ENCODE measurements at places on chromosomes 5 and 9.

DNA sequence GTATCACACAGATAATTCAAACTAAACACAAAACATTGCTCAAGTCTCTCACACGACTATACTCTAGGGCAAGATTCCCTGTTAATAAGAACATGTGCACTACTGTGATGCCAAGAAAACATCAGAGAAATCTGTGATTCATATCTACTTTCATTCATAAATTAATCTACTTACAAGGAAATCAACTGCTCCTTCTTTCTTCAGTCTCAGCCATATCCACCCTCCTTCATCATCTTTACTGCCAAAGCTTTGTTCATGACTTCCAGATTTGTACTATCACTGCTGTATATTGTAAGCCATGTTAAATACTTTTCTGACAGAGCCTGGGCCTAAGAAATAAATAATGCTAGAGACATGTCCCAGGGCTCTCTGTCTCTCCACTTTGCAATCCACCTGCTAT is 35.1 kb downstream of the CTNNAL1 start:
- DNase-seq = no peak

GRCh38 chr5:143791848-143792731 is 19.9 kb upstream of the HMHB1 start:
- DNase-seq = no peak

GRCh38 chr5:129460936-129461710 is 1.0 kb downstream of the ADAMTS19 start:
- no peak for DNase-seq

GRCh38 chr5:55600497-55601203 is 65.9 kb upstream of the PLPP1 start:
- no peak for DNase-seq

DNA sequence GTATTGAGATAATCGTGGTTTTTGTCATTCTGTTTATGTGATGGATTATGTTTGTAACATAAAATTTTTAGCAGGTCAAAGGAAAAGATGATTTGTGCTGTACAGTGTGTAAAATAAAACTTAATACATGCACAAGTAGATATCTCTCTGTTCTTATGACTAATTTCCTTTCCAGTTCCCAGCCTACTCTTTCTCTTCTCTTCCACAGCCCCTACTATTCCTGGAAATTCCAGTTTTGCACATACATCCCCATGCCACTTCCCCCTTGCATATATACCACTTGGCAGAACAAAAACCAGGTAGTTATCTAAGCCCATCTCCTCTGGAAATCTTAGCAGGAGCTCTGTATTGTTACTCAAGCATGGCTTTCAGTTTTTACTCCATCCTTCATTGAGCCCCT is 20.2 kb downstream of the TEK start:
- DNase-seq = no peak

- no peak for DNase-seq
Measured at GRCh38 chr5:136769900-136770684, 404.7 kb upstream of the TRPC7 start.

- DNase-seq = no peak
Measured at GRCh38 chr9:68808338-68808890, 103.4 kb downstream of the PIP5K1B start.

DNA sequence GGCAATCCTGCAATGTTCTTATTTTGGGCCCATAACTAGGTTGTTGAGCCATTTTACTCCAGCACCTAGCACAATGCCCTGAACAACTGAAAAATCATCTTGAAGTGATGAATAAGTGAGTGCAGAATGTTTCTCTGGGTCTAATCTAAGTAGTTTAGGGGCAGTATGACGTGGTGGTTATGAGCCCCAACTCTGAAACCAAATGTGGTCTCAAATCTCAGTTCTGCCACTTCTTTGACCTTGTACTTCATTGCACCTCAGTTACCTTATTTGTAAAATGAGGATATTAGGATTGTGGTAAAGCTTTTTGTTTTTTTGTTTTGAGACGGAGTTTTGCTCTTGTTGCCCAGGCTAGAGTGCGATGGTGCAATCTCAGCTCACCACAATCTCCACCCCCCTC is 80.9 kb upstream of the SNX2 start:
- DNase-seq = no peak

DNA sequence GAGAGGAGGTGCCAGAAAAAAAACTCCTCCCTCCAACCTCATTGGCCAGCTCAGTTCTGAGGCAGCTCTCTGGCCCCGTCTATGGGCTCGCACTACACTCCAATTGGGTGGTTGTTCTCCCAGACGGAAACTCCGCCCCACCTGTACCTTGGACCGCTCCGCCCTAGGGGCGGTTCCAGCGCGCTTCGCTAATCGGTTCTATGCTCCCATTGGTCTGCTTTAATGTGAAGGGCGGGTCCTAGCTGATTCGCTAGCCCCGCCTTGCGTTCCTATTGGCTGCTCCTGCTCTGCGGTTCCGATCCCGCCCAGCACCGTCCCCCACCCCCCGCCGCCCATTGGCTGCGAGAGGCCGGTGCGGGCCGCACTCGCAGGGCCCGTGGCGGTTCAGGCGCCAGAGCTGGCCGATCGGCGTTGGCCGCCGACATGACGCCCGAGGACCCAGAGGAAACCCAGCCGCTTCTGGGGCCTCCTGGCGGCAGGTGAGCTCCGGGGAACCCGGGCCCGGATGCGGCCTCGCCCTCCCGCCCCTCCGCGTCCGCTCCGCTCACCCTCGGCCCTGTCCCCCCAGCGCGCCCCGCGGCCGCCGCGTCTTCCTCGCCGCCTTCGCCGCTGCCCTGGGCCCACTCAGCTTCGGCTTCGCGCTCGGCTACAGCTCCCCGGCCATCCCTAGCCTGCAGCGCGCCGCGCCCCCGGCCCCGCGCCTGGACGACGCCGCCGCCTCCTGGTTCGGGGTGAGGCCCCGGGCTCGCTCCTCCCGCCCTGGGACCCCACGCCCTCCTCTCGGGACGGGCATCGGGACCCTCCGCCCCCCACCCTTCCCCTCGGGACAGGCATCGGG is at the start of gene SLC2A8:
SLC2A8 (plus strand) TSS at position 362 of the 838 bp plus-strand sequence; CDS start at position 424, 62 bp downstream.
- DNase-seq = peak; percentile 78

DNA sequence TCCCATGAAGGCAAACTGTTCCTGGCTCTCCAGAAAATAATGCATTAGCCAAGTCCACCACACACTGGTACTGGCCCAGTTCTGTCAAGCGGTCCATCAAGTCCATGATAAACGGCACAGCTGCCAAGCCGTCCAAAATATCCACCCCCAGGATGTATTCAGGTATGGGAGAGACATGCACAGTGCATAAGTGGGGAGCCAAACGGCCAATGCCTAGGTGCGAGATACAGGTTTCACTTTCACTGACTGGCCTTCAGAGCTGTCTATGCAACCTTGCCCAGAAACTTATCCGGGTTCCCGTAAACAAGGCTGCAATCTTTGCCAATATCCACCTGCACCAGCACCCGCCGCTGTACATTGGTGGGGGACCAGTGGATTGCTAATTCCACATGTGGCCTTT is 795.8 kb downstream of the EFNA5 start:
- no peak for DNase-seq

GRCh38 chr5:150783422-150783928 is 4.9 kb downstream of the SMIM3 start:
- DNase-seq = peak; percentile 30

DNA sequence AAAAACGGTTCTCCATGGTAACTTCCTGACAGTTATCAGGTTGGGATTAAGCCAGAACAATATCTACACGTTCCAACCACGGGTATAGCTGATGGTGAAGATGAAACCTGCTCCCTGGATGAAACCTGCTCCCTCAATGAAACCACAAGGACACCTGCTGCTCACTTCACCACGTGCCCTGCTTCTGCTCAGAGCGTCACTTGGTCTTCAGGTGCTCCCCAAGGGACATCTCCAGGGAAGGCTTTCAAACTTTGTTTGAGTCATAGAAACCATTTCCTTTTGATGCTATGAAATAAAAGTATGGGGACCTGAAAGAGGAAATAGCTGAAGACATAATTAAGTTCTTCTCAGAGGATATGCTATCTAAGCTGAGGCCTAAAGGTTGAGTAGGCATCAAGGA is 242.4 kb downstream of the MED10 start:
- DNase-seq = no peak

GRCh38 chr5:55601204-55601618 is 66.4 kb upstream of the PLPP1 start:
- DNase-seq = no peak

- DNase-seq = no peak
Measured at GRCh38 chr9:87711857-87712800, 13.8 kb upstream of the CTSL start.

DNA sequence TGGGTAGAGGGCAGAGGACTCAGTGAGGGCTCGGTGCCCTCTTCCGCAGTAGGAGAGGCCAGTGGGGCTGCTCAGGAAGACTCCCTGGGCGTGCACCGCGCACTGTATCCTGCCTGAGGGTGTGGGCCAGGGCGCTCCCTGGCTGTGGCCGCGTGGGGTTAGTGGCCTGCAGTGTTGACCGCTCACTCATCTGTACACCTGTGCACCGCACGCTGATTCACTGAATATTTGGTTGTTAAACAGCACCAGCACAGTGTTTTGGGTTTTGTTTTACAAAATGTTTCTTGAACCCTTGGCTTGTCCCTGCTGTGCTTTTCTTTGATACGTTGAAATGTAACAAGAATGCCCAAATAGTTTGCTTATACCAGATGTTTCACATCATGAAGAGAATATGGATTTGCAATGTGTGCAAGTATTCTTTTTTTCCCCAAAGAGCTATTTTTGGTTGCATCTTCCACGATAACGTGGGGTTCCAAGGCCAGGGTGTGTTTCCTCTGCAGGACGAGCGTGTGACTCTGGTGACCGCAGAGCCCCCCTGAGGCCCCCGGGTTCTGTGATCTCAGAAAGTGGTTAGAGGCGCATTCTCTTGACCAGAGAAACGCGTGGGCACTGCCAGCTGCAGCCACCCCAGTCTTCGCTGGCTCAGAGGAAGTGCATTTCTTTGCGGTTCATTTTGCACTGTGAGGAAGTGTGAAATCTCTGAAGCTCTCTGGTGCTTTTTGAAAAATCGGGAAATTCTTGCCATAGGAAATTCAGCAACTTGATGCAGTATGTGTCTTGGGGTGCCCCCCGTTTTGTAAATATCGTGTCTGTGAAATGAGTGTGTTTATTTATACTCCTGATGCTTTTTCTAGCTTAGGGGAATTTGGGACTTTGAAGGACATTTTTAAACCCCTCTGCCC is 46.9 kb downstream of the AHRR start:
- no peak for DNase-seq

- DNase-seq = no peak
Measured at GRCh38 chr9:93132946-93133680, 938 bp downstream of the NINJ1 start.

GRCh38 chr5:153981905-153982605 is 56.7 kb downstream of the FAM114A2 start:
- no peak for DNase-seq

- no peak for DNase-seq
Measured at GRCh38 chr5:127568166-127568565, 50.7 kb downstream of the PRRC1 start.

- DNase-seq = no peak
Measured at GRCh38 chr9:20043035-20043434, 254.2 kb upstream of the SLC24A2 start.

- no peak for DNase-seq
Measured at GRCh38 chr5:178353461-178353860, 120.9 kb upstream of the PHYKPL start.

GRCh38 chr5:148084269-148084668 is 20.5 kb downstream of the SPINK5 start:
- no peak for DNase-seq

DNA sequence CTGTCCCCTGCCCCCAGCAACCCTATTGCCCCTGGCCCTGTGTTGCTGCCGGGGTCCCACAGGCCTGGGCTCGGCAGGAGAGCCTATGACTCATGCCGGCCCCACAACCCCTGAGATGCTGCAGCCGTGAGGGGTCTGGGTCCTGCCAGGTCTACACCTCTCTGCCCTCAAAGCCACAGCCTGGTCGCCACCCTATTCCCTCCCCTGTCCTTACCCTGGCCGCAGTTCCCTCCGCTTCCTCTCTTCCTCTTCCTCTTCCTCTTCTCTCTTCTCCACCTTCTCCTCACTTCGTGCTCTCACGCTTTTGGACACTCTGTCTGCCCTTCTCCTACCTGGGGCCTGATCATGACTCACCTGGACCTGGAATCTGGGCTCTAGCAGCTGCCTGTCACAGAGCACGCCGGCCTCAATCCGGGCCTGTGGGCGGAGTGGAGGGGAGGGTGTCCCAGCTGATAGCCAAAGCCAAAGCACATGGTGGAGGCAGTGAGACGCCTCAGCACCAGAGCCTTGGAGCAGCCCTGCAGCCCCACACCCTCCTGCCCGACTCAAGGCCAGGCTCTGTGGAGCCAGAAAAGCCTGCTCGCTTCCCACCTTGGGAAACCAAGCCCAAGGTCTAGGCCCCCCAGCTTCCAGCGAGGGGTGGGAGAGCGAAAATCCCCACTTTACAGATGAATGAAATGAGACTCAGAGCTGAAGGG is 26.8 kb upstream of the CSF1R start:
- DNase-seq = no peak

DNA sequence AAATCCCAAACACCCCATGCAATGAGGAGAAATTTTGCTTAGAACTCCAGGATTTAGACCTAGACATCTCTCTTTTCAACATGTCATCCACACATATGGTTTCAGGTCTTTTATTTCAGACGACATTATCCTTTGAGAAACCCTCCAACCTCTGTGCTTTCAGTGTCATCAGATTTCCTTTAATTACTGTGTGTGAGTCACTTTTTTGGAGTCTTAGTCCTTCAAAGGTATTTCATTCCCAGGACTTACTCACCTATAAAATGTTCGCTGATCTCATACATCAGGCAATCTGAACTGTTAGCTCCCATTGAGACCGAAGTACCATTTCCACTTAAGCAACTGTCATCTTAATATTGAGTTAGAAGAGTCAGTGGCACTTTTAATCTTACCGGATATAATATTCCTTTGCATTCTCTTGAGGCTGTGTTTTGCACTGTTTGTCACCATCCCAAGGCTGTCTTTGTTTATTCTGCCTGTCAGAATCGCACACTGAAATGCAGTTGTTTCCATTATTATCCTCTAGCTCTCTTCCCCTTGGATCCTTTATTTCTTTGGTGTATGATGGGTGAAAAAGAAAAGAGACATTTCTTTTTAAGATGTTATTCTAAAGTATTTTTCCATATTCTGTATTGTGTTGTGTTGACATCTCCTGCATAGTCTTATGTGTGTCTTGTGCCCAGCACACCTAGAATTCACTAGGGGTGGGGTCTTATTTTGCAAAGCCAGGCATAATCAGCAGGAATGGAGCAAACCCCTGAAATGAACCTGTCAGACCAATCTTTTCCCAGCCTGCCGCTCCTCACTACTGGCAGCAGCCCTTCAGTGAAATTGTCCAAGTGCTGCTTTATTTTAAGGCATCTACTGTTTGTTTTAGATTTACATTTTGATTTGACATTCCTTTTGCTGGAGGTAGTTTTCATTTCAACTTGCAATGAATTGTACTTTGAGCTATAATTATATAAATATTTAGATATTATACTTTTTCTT is 155.4 kb downstream of the PAM start:
- DNase-seq = no peak

DNA sequence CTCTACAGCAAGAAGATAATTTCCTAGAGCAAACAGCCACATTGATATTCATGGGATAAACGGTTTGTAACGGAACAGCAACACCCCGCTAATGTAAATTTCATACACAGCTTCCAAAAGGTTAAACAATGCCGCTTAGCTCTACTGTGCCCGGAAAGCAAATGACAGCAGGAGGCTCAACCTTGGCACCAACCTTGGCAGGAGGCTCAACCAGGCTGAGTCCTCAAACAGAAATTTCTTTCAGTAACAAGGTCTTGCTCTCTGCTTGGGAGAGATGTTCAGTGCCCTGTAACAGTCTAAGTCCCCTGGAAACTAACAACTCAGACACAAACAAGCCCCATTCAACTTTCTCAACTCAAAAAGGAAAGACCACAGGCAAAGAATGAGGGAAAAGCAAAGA is 11.1 kb upstream of the PPP1R2B start:
- no peak for DNase-seq

Data from stimulated activated CD4-positive, alpha-beta T cell treated with anti-CD3 and anti-CD28 coated beads, Interleukin-12 subunit alpha, Interleukin-12 subunit beta, amount 100 ng/mL, for 24 hours (primary cell).